ENCODE measurements at places on chromosomes 2 and 18.

DNA sequence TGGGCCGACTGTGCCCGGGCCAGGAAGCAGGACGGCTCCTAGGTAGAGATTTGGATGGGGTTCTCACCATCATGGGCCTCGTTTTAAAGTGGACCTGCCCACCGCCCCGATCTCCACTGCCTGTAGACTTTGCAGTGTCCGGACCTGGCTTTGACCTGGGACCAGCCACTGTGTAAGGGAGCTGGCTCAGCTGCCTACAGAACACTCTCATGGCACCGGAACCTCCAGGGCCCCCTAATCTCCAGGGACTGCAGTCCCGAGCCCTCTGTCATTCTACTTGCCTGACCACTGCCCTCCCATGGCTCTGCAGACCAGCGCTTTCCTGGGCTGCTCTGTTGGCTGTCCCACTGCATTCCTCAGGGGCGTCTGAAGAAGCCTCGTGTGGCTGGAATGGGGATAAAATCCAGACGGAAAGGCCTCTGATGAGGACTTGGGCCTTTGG, 120.8 kb downstream of the GLI2 start:
- DNase-seq, result no peak

DNA sequence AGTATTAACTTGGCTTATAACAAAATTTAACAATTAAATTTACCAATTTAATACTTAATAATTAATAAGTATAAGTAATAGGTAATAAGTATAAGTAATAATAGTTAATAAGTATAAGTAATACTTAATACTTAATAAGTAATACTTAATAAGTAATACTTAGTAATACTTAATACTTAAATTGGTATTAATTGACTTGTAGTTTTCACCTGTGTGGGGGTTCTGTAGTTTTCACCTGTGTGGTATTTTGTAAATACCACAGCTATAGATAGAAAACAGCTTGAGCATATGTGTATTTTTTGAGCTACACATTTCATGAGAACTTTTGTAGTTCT, 55.4 kb downstream of the MAPRE2 start:
- no peak for DNase-seq

- no peak for DNase-seq
Measured at GRCh38 chr18:10449396-10449795, 5.0 kb upstream of the APCDD1 start.

- no peak for DNase-seq
Measured at GRCh38 chr18:35740656-35741055, 159.1 kb downstream of the GALNT1 start.

GRCh38 chr18:21682371-21683051, 22.1 kb downstream of the ABHD3 start:
- no peak for DNase-seq

- no peak for DNase-seq
Measured at GRCh38 chr2:149021271-149021719, 17.2 kb upstream of the LYPD6B start.

Measured in left ventricle myocardium inferior (tissue), 1 donor.